ENCODE measurements at places on chromosomes 7 and 10.

- no peak for DNase-seq
These were observed 180.8 kb downstream of the USP6NL start for GRCh38 chr10:11430421-11431215.

- DNase-seq, result no peak
These were observed 61.0 kb upstream of the DUSP5 start for GRCh38 chr10:110436554-110437350.

GRCh38 chr7:132450188-132450587 is 126.1 kb downstream of the PLXNA4 start:
- DNase-seq, result no peak

DNA sequence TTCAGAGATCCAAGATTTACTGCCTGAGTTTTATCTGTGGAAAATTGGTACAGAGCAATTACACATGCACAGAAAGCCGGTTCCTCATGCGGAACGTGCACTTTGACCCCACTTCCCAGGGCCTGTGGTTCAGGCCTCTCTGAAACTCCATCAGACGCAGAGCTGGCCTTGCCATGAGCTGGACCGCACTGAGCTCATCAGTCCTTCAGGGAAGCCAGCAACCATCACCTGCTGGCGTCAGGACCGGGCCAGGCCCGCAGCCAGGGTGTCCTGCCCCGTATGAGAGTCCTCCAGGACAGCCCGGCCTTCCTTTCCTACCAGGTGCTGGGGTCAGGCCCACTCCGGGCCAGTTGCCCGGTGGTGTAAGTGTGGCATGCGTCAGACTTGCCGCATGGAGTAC is 446.5 kb upstream of the FOXK1 start:
- DNase-seq, result no peak

GRCh38 chr7:129188372-129188891 is at the start of gene SMO:
Gene SMO, plus strand, starts transcription at chr7:129188633. Its CDS starts 519 bp downstream, at chr7:129189152.
- peak; percentile 41 for DNase-seq

DNA sequence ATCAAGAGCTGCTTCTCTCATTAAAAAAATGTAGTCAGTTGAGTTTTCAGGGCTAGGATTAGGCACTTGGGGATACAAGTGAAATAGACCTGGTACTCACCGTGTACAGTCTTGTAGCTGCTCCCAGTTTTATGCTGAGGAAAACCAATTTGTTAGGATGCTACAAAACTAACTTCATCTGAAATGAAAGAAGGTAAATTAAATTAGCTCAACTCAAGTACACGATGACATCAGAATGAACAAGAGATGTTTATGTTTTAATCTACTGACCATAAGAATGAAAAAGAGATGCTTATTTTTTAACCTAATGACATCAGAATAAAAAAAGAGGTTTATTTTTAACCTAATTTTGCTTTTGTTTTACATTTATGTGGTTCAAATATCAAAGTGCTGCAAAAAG is 73.7 kb downstream of the AP3M1 start:
- no peak for DNase-seq

- DNase-seq, result no peak
These were observed 119.4 kb downstream of the COL28A1 start for GRCh38 chr7:7416031-7416858.

DNA sequence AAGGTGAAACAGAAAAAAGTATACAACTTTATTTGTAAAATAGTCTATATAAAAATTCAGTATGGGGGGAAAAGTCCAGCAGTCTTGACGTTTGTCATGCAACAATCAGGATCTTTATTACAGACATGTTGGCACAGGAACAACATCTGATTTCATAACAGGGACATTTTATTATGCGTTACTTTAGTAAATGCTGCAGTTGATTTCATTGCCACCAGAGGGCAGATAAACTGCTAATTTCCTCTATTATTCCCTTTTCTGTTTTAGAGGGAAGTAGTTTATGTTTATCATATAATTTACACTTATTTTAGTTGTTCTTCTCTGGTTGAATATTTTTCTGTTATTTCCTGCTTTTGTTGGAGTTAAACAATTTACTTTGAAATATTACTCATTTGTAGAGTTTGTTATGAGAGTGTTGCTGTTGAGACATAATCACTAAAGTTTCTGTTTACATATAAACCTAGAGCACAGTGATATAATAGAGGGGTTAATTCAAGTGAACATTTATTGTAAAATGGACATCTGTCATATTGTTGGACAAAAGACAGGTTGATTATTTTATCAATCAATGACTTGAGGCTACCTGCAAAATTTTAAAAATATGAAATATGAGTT is 3.3 kb downstream of the PLXDC2 start:
- no peak for DNase-seq

GRCh38 chr7:82293467-82293866 is 150.1 kb downstream of the CACNA2D1 start:
- DNase-seq, result no peak

DNA sequence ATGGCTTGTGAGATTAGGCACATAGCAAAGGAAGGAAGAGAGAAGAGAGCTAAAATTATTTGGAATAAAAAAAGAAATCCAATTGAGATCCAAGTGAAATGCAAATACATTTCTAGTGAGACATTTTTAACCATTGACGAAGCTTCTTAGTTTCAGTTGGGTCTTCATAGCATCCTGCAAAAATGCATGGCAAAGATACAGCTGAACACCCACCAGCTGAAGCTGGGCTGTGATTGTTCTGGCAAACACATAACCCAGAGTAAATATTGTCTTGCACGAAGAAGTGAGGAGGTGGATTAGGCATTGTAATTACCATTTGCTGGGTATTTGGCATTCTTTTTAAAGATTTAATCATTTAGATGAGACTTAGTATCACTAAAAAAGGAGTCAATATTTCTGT is 409.4 kb downstream of the GRM8 start:
- DNase-seq, result no peak

DNA sequence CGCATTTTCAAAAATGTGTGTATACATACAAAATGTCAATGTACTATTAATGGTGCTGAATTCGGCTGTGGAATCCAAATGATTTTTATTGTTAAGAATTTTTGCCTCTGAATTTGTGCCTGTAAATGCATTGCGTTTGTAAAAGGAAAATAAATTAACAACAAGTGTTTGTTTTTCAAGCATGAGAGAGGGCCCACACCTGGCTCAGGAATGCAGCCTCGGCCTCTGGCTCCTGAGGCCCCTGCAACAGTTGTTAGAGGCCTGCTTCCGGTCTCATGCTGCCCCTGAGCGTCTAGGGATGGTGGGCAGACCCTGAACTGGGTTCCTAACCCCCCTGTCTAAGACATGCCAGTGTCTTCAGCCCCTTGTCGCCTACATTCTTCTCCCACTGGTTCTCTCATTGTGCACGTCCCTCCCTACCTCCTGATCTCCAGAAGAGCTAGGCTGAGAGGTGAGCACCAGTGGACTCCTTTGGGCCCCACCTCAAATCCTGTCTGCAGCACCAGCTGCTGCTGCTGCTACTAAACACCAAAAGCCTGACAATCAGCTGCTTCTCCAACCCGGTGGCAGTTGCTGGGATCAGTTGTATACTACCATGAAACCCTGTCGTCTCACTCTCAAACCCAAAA is 1.9 kb upstream of the BTBD16 start:
- DNase-seq, result no peak

- DNase-seq, result no peak
These were observed 33.4 kb downstream of the PRPS1L1 start for GRCh38 chr7:17994079-17994850.

GRCh38 chr10:60208676-60209269 is 180.9 kb downstream of the ANK3 start:
- no peak for DNase-seq

DNA sequence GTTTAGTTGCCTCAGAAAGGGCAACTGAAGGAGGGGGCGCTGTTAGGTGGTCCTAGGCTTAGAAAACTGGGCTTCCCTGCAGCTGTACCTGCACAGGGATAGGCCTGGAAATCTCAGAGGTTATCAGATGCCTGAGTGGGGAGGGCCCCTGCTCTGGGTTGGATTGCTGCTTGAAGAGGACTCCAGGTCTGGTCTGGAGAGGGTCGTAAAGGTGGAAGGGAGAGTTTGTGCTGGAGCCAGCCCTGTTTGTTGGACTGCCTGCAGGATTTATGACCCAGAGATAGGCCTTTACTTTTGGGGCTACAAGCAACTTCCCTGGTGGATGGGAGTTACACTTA is 765.9 kb downstream of the GRID1 start:
- no peak for DNase-seq

- no peak for DNase-seq
These were observed 62.4 kb upstream of the MKLN1 start for GRCh38 chr7:131265227-131265626.
